Stimulated activated CD8-positive, alpha-beta memory T cell treated with anti-CD3 and anti-CD28 coated beads, Interleukin-7, amount 100 ng/mL, for 1 hour (primary cell): ENCODE measurements at places on chromosomes 6 and 20.

GRCh38 chr20:46798430-46798829 is 89.0 kb downstream of the SLC2A10 start:
- DNase-seq: no peak

- DNase-seq: no peak
These were observed 620 bp downstream of the HIVEP1 start for GRCh38 chr6:12012558-12013306.

DNA sequence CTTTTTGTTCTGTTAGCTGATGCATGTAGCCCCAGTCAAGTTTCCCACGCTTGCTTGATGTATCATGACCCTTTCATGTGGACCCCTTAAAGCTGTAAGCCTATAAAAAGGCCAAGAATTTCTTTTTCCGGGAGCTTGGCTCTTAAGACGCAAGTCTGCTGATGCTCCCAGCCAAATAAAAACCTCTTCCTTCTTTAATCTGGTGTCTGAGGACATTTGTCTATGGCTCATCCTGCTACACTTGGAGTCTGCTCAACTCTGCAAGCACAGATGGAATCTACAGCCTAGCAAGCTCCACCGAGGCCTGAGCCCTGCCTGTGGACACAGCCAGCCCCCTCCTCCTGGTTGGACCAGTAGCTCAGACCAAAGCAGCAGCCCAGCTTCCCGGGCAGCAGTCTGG is 3.4 kb downstream of the CST2 start:
- no peak for DNase-seq

GRCh38 chr6:17635568-17635967 is 35.5 kb downstream of the FAM8A1 start:
- no peak for DNase-seq

DNA sequence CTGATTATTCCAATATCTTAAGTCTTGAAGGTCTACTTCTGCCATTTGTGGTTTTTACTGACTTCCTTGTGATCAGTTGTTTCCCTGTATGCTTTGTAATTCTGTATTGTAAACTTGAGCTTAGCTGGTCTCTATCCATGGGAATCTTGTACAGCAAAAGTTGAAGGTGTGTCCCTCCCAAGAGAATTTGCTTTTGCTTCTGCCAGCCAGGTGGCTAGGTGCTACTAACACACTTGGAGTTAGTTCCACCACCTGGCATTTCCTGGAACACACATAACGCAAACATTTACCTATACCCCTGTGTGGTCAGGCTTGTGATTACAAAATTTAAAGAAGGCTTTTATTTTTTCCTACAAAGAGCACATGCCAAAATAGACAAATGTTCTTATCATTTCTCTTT is 141.2 kb downstream of the GRM4 start:
- no peak for DNase-seq

DNA sequence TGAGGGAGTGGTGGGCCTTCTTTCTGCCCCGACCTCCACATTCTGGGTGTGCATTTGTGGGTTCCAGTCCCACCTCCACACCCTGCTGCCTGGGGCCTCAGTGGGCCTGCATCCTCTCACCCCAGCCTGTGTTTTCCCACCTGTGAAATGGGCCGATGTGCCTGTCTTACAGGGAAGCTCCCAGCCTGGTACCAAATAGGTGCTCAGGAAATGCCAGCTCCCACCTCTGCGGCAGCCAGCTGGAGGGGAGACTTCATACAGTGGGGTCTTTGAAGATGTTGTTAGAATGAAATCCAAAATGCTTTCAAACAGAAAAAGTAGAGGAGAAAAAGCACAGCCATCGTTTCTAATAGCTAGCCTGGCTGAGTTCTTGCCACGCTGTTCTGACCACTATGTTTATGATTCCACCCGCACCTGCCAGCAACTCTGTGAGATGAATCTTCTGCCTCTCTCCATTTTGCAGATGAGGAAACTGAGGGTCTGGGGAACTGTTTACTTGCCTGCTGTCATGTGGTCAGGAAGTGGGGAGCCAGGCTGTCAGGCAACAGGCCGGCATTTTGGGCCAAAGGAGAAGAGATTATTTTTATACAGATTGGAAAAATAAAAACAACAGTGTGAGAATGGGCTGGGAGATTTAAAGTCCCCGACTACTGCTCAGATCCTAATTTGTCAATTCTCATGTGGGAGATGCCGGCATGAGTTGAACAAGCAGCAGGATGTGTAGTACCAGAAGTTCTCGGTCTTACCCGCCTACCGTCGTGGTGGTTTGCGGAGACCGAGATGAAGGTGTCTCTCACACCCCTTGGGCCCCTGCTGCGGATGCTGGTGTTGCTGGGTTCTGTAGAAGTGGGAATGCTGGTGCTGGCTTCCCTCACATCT is 4.6 kb downstream of the TMEM181 start:
- no peak for DNase-seq

DNA sequence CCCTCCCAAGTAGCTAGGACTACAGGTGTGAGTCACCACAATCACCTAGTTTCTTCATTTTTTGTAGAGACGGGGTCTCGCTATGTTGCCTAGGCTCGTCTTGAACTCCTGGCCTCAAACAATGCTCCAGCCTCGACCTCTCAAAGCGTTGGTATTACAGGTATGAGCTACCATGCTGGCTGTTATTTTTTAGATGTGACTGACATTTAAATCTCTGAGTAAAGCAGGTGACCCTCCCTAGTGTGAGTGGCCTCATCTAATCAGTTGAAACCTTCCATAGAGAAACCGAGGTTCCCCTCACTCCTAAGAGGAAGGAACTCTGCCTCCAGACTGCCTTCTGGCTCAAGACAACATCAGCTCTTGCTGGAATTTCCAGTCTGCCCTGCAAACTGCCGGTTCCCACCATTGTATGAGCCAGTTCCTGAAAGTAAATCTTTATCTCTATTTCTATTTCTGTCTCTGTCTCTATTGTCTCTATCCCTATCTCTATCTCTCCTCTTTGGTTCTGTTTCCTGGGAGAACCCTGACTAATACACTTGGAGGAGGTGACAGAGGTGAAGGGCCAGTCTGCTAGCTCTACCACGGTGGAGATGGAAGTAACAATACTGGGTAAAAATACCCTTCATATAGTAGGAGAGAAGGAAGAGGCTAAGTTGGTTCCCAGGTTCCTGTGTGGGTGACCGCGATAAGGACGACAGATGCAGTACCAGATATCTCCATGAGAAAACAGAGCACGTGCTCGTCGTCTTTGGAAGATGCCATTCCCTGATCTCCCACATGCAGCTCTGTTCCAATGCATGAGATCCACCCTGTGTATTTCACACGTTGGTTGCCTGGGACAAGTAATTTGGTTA is 81.0 kb downstream of the MYB start:
- no peak for DNase-seq

- DNase-seq: no peak
These were observed 6.3 kb downstream of the CHMP4B start for GRCh38 chr20:33817411-33817810.

GRCh38 chr6:157328108-157328692 is 4.9 kb upstream of the TMEM242 start:
- no peak for DNase-seq

GRCh38 chr6:99780556-99780885 is 173.9 kb downstream of the PRDM13 start:
- no peak for DNase-seq

GRCh38 chr6:111952821-111953540 is 79.7 kb upstream of the FYN start:
- DNase-seq: no peak

GRCh38 chr6:36104836-36105235 is 25.5 kb upstream of the MAPK13 start:
- no peak for DNase-seq

GRCh38 chr20:47998736-47999135 is 213.5 kb upstream of the SULF2 start:
- DNase-seq: no peak

GRCh38 chr6:80161434-80161833 is 55.0 kb downstream of the BCKDHB start:
- DNase-seq: no peak

DNA sequence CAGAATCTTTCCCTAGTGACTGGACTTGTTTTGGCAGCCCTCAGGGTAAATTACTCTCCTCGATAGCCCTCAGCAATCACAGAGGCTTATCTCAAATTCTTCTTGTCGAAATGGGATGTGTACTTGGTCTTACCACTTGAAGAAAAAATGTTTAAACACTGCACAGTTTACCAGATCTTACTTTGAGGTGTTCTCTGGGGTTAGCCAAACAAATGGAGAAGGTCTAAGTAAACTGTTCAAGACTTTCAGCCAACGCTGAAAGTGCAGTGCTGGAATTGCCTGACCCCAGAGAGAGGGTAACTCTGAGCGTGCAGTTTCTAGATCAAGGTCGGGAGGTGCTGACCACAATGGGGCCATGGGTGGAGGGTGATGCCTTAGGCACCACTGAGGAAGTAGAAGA is 39.2 kb downstream of the MYLIP start:
- no peak for DNase-seq

- DNase-seq: no peak
These were observed 1247.9 kb downstream of the GRIK2 start for GRCh38 chr6:102641426-102641825.

GRCh38 chr6:37021356-37022129 is 16.1 kb downstream of the FGD2 start:
- no peak for DNase-seq

DNA sequence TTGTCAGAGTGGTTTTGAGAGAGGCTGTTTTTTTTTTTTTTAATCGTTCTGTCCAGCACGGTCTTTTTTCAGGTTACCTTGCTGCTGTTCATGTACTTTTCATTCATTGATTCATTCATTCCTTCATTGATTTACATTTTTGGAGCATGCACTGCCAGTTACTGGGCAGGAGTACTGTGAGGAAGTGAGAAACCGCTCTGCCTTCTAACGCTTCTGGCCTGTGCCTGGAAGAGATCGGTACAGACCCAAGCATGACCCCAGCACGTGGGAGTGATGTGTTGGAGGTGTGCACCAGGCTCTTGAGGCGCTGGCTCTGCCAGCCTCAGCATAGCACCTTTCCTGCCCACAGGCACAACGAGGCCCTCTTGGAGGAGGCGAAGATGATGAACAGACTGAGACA is 9.1 kb downstream of the RIPK1 start:
- no peak for DNase-seq

GRCh38 chr6:144475411-144475810 is 190.3 kb downstream of the UTRN start:
- DNase-seq: no peak

GRCh38 chr6:6790891-6791290 is 202.4 kb downstream of the LY86 start:
- no peak for DNase-seq

DNA sequence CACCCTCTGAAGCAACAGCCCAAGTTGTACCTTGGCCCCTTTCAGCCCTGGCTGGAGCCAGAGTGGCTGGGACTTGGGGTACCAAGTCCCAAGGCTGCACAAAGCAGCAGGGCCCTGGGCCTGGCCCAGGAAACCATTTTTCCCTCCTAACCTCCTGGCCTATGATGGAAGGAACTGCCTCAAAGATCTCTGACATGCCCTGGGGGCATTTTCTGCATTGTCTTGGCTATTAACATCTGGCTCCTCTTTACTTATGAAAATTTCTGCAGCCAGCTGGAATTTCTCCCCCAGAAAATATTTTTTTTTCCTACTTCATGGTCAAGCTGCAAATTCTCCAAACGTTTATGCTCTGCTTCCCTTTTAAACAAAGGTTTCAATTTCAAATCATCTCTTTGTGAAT is 269.4 kb upstream of the CDYL start:
- no peak for DNase-seq

- DNase-seq: no peak
These were observed 7.2 kb upstream of the PPP1R16B start for GRCh38 chr20:38798266-38798665.

- no peak for DNase-seq
These were observed 7.0 kb upstream of the RREB1 start for GRCh38 chr6:7100753-7101081.

GRCh38 chr20:51042064-51042463 is 19.2 kb upstream of the KCNG1 start:
- no peak for DNase-seq

DNA sequence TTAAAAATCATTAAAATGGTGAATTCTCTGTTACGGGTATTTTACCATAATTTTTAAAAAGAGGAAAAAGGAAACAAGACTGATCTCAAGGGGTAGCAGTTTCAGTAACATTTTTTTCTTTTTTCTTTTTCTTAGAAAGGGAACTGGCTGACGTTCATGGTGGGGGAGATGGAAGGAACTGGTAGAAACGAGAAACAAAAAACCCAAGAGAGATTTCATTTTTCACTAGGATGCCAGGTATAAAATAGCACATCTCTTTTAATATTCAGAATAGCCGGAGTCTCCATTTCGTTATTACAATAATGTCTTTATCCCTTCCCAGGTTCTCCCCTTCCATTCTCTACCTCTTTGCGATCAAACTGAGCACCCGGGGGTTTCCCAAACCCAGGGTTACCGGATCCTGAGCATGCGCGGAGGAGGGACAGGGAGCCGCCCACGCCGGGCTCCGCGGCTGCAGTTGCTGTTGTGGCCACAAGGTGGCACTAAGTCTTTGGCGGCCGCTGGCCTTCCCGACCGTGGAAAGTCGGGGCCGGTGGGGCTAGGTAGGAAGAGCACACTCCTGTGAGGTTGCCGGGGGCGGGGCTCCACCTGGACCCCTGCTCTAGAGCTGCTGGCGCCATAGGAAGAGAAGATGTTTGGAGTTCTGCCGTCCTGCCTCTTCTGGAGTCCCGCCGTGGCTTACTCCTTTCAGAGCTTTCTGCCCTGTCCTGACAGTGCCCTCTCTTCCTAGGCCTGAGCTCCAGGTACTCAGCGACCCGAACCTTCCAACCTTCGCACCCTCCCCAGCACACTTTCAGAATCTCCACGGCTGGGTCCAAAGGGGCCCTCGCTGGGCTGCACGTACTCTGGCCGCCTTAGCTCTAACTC is 146.8 kb downstream of the SH3BGRL2 start:
- peak; percentile 53 for DNase-seq

- DNase-seq: no peak
These were observed 194.5 kb upstream of the KHDRBS2 start for GRCh38 chr6:62480544-62480943.

DNA sequence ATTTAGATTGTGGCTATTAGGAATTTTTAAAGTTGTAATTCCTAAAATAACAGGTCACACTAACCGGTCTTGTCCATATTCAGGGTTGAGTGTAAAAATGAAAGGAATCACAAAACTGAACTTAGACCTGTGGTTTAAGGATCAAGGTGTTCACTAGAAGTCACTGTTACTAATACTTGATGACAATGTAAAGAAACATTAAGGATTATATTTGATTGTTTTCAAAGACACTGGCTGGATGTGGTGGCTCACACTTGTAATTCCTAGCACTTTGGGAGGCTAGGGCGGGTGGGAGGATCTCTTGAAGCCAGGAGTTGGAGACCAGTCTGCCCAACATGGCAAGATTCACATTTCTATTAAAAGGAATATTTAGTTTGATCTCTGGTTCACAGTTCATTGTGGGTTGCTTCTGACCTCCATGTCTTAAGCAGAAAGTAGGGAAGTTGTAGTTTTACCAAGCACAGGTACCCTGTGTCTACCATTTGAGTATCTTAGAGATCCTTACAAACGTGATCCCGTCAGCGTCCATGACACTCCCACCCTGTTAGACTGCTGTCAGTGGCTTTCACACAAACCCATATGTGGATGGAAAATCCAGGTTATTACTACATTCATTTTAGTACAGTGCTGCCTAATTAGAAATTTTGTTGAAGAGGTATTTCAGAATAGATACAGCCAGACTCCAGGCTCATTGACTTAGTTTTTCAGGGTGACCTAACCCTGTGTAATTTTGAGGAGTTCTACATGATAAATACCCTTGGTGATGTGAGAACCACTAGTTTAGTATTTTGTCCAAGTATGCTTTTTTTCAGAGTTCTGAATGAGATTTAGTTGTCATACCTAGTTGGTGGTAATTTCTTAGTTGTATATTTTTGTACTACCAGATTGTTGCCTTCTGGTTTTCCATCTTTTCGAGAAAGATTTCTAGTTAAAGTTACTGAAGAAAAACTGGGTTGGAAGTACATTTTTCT is 10.2 kb downstream of the SRSF3 start:
- no peak for DNase-seq

- DNase-seq: no peak
These were observed 37.8 kb downstream of the ELOVL4 start for GRCh38 chr6:79909517-79909916.
